ENCODE measurements at places on chromosomes 11 and 22. TPM values are rescaled to one million over a fixed set of nuclear protein-coding genes. Genes with fewer than 3 reads are reported as not detected.

MYOD1 gene
- 1.1 TPM for total RNA-seq

PATE2 gene
- total RNA-seq = 0.53 TPM

KCNC1 gene
- 0.74 TPM for total RNA-seq

FDXACB1 gene
- 4.2 TPM for total RNA-seq

- no peak for DNase-seq
Observed at GRCh38 chr11:122642472-122642922, 13.0 kb upstream of the UBASH3B start.

DNA sequence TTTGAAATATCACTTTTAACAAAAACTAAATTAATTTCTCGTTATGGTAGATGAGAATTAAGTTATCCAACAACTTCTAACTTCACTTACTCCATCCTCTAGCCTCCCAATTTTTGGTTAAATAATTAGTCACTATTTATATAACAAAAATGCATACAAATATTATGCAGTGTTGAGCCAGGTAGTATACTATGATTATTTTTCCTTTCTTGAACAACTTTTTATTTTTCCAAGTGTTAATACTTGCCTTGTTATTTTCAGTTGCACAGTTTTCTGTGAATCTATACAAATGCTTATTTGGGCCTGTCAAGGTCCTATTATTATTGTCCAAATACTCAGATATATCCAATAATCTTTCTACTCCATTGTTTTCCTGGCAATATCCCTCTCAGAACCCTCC, 19.9 kb upstream of the CCDC83 start:
- DNase-seq = no peak

DNA sequence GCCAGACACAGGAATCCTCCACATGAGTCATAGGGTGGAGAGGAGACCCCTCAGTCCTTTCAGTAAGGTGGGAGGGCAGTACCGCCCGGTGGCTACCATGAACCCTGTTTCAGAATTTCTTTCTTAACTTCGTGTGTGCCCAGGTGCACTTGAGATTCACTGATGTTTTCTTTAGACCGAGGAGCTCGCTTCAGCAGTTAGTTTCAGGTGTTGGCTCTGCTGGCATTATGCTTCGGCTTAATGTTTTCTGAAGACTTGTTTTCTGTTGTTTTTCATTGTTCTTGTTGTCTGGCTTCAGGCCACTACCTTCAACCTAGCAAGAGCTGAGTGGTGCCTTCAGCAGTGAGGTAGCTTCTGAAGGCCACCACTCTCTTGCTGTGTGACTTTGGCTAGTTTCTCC, 71.5 kb downstream of the BMAL1 start:
- no peak for DNase-seq

- DNase-seq = no peak
Observed at GRCh38 chr11:78810559-78811009, 235.9 kb upstream of the NARS2 start.

- no peak for DNase-seq
Observed at GRCh38 chr11:130849215-130849568, 67.1 kb downstream of the SNX19 start.

DNA sequence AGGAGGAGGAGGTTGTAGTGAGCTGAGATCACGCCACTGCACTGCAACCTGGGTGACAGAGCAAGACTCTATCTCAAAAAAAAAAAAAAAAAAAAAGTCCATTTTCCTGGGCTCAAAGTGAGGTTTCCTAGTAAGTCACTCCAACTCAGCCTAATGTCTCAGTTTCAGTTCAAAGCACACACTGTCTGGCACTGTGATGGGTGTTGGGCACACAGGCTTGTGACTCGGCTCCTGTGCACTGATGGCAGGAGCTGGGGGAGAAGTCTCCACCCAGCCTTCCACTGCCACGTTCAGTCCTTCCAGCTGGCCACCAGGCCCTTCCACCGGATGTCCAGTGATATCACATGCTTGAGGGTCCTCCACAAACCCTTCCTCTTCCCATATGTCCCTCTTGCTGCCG, 186.0 kb downstream of the CEP164 start:
- DNase-seq = no peak

DNA sequence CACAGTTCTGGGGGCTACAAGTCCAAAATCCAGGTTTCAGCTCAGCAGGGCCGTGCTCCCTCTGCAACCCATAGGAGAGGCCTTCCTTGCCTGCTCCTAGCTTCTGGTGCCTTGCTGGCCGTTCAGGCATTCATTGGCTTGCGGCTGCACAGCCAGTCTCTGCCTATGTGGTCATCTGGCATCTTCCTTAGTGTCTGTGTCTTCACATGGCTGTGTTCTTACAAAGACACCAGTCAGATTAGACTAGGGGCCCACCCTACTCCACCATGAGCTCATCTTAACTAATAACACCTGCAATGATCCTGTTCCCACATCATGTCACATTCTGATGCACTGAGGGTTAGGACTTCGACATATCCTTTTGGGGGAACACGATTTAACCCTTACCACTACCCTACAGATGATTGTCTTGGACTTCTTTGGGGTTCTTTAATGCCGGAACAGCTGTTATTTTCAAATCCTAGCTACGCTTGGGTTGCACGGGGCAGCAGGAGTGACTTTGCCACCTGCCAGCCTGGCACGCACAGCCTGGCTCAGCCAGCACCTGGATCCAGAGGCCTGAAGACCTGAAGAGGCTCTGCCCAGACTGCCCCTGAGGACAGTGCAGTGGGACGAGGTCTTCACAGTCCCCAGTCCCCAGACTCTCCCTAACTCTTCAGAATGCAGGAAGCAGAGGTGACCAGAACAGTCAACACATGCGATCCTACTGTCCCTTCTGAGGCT, 7.7 kb upstream of the NEAT1 start:
- no peak for DNase-seq

- no peak for DNase-seq
Observed at GRCh38 chr11:114083391-114084252, 24.1 kb downstream of the ZBTB16 start.

- no peak for DNase-seq
Observed at GRCh38 chr11:32840587-32840986, 10.9 kb downstream of the PRRG4 start.

GRCh38 chr22:31692186-31692886, 30.3 kb upstream of the PISD start:
- DNase-seq = no peak

DNA sequence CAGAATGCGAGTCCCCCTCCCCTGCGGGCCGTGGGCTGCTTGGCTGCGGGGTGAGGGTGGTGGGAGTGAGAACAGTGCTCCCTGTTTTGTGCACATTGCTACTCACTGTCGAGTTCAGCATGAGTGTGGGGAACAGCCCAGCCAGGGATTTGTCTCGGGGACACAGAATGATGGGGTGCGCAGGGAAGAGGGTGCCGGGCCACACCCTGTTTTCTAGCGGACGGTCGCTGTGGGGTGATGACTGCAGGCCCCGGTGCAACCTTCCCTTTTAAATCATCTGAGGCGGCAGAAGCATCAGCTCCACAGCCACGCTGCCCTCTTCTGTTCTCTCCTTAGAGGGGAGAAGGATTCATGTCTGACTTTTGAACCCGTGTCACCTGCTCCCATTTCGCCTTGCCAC, 1051.2 kb downstream of the TBC1D22A start:
- no peak for DNase-seq

DNA sequence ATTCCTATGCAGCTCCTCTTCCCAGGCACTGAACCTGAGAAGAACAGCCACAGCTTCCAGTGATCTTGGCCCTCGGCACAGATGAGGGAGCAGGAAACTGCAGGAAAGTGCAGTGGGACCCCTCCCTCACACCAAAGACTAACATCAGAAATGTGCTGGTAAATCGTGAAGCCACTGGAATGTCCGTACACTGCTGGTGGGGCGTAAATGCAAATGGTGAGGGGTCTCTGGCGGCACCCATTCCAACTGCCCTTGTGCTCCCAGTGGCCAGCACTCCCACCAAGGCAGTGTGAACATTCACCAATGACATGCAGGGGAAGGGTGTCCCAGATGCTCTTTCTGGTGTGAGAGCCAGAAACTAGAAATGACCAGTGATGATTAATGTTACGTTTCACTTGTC, 574.0 kb downstream of the BRD1 start:
- DNase-seq = no peak

- no peak for DNase-seq
Observed at GRCh38 chr11:88117281-88117858, 57.9 kb downstream of the RAB38 start.

GRCh38 chr11:12876340-12876739, 132.8 kb upstream of the RASSF10 start:
- DNase-seq = no peak

GRCh38 chr11:45715418-45715817, 50.0 kb upstream of the CHST1 start:
- DNase-seq = no peak

DNA sequence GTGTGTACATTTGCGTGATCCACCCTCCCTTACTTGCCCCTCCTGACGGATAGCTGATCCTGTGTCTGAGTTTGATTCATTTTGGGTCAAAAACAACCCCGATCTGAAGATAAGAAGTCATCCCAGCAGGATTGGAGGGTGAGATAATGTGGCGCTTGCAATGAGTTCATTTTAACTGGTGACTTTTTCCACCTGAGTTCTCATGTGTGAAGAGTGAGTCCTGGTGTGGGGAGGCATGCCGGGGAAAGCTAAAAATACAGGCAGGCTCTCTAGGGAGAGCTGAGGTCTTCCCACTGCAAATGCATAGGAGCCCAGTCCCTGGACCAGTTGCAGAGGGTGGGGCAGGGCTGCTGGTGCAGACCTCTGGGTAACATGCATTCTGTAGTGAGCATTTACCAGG, 35.7 kb upstream of the ELF5 start:
- DNase-seq = no peak

DNA sequence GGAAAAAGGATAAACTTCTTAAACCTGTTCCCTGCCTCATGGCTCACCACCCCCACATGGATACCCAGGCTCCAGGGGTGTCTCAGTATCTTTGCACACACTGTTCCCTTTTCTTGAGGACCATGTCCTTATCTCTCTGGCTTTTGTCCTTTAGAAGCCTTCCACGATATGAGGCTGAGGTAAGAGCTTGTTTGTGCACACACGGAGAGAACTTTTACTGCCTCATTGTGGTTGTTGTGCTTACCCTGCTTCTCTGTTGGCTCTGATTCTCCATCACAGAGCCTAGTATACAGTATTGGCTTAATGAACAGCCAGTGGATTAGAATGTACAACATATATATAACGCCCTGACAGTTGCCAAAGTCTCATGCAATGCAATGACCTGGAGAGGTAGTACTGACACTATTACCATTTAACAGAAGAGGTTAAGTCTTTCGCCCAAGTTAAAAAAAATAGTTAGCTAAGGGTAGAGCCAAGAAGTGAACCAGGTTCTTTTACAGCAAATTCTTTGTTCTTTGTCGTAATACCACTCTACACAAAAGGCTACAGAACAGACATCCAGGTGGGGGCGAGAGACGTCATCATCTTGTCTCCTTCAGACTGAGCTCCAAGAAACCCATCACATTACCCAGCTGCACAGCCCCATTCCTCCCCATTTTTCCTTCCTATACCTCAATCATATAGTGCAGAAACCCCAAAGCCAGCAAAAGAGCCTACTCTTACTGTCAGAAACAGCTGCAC, 117.3 kb downstream of the PLEKHA7 start:
- DNase-seq = no peak

Data from urinary bladder (tissue), 4 donors.